ENCODE measurements at places on chromosomes 3 and 15.
A peak's percentile ranks its signal among the peaks of the same experiment; 100 is the strongest.

GRCh38 chr15:31341496-31342195 is 15.0 kb downstream of the KLF13 start:
- peak; percentile 14 for DNase-seq

DNA sequence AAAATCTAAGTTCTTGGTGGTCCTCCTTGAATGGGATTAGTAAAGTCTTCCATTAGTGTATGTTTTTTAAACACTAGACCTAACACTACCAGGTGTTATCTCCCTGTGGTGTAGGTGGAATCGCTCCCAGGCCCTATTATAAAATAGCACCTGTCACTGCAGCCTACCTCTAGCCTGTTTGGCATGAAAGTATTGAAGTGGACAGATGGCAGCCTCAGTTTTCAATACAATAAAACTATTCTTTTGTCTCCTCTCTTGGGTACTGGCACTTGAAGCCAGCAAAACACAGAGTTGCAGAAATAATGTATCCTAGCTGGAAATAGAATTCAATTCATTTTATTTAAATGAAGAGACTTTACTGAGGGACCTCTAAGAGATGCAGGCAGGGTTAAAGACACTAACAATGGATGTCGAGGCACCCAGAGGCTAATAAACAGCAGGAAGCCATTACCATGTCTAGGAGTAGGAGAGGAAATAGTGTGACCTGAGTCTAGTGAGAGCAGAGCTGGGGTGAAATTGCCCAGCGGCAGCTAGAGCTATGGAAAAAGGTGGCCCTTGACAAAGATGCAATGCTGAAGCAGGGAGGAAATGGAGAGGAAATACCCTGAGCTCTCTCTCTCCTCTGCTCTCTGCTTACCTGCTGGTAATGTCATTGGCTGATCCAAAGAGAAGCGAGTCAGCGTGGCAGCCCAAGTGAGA is 49.1 kb upstream of the TMEM158 start:
- DNase-seq = peak; percentile 20

DNA sequence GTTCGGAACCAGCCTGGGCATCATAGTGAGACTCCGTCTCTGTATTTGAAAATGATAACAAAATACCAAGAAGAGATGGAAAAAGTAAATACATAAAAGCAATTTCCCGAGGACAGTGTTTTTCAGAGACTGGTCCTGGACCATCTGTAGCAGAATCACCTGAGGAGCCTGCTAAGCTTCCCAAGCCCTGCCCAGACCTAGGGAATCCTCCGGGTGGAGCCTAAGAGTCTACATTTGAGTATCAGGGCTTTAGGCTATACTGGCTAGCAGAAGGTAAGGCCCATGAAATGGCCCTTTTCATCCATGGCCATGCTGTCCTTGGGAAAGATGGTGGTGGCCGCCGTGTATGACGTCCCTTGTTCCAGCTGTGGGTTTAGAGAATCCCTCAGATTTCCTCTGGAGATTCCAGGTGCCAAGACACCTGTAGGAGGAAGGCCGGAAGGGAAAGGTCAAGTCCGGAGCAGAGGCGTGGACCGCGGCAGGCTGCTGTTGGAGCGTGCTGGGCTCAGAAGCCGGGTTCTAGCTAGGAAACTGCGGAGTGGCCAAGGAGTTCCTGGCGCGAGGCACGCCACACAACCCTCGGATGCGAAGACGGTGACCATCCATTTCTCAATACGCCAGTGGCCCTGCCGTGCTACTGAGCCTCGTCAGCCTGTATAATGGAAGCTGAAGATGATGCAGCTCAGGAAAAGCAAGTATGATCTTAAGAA is 50.9 kb downstream of the TMEM44 start:
- DNase-seq = no peak

DNA sequence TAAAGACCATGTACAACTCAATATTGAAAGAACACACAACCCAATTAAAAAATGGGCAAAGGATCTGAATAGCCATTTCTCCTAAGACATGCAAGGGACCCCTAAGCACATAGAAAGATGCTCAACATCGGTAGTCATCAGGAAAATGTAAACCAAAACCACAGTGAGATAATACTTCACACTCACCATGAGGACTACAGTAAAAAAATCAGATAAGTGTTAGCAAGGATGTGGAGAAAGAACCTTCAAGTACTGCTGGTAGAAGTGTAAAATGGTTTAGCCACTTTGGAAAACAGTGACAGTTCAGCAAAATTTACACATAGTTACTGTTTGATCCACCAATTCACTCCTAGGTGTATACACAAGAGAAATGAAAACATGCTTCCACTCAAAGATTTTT is 30.1 kb upstream of the XIRP1 start:
- no peak for DNase-seq

DNA sequence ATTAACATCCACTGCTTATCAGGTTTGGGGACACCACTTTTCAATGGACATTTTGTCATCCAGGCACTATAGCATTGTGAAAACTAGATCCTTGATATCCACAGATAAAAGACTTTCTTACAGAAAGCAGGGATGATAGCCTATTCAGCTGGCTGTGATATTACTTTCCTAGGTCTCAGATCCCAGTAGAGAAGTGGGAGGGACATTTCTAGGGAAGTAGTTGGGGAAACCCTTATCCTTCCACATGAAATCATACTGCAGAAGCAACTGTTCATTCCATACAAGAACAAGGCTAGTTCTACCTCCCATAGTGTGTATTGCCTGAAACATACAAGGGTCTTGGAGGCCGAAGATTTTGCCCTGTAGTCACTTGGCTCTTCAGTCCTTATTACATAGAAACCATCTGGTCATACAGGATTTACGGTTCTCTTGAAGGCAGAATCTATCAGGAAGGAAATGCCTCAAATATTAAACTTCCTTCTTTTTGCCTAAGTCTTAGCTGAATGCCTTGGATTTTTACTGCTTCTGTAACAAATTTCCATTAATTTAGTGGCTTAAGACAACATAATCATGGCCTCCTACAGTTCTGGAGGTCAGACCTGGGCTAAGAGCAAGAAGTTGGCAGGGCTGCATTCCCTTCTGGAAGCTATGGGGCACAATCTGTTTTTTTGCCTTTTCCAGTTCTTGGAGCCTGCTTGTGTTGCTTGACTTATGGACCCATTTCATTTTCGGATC is 119.4 kb downstream of the ECT2 start:
- no peak for DNase-seq

- DNase-seq = no peak
Observed at GRCh38 chr3:16146015-16146730, 28.3 kb upstream of the GALNT15 start.

DNA sequence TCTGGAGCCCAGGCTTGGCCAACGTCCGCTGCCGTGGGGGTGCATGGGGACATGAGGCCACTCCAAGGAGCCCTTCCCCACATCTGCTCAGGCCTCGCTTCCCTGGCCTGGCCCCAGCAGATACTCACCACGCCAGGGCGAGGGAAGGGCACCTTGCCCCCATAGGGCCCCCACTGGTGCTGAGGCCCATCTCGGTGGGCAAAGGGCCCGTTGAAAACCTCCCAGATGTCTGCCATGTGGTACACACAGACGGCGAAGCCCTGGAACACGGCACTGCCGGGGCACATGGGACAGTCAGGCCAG is 4.7 kb downstream of the SEMA3G start:
- no peak for DNase-seq

- DNase-seq = peak; percentile 32
Observed at GRCh38 chr3:125143982-125144652, 68.4 kb downstream of the SLC12A8 start.

GRCh38 chr3:128969993-128970739 is 23.7 kb downstream of the CFAP92 start:
- DNase-seq = peak; percentile 44

Measured in NCI-H1105 (cell line).